ENCODE measurements at places on chromosomes 6 and 20. TPM values are rescaled to one million over a fixed set of nuclear protein-coding genes. Genes with fewer than 3 reads are reported as not detected.
A peak's percentile ranks its signal among the peaks of the same experiment; 100 is the strongest.

The GSTA2 gene
- not detected for total RNA-seq

The NELFE gene
- 95.8 TPM for total RNA-seq

- H3K4me1 ChIP-seq = peaks cover 16% of the 10 kb centered on the region
- no peak overlapping the region for H3K27ac ChIP-seq
- H3K4me3 ChIP-seq = no peak overlapping the region
- no peaks in the 10 kb centered on the region for H3K36me3 ChIP-seq
- no peak for DNase-seq
Observed at GRCh38 chr6:24903681-24904080, 32.1 kb downstream of the RIPOR2 start.

GRCh38 chr6:70381417-70381782 is 31.9 kb upstream of the FAM135A start:
- H3K27me3 ChIP-seq = no peaks in the 10 kb centered on the region
- no peak overlapping the region for H3K4me3 ChIP-seq
- no peak overlapping the region for H3K27ac ChIP-seq
- H3K4me1 ChIP-seq = no peaks in the 10 kb centered on the region
- H3K36me3 ChIP-seq = no peaks in the 10 kb centered on the region

GRCh38 chr6:37952027-37952426 is 132.5 kb downstream of the ZFAND3 start:
- DNase-seq = no peak
- no peak overlapping the region for H3K4me3 ChIP-seq

- H3K4me1 ChIP-seq = peaks cover 31% of the 10 kb centered on the region
- H3K27me3 ChIP-seq = no peaks in the 10 kb centered on the region
- H3K27ac ChIP-seq = no peak overlapping the region
- H3K4me3 ChIP-seq = no peak overlapping the region
- H3K36me3 ChIP-seq = no peaks in the 10 kb centered on the region
- no peak for DNase-seq
Observed at GRCh38 chr6:151808371-151809241, 1.1 kb downstream of the ESR1 start.

- DNase-seq = no peak
- no peaks in the 10 kb centered on the region for H3K36me3 ChIP-seq
- H3K4me1 ChIP-seq = no peaks in the 10 kb centered on the region
- no peak overlapping the region for H3K27ac ChIP-seq
Observed at GRCh38 chr6:21522797-21523456, 70.6 kb upstream of the SOX4 start.

The NRSN2 gene
- 49.6 TPM for total RNA-seq

The TRERF1 gene
- 4.7 TPM for total RNA-seq

DNA sequence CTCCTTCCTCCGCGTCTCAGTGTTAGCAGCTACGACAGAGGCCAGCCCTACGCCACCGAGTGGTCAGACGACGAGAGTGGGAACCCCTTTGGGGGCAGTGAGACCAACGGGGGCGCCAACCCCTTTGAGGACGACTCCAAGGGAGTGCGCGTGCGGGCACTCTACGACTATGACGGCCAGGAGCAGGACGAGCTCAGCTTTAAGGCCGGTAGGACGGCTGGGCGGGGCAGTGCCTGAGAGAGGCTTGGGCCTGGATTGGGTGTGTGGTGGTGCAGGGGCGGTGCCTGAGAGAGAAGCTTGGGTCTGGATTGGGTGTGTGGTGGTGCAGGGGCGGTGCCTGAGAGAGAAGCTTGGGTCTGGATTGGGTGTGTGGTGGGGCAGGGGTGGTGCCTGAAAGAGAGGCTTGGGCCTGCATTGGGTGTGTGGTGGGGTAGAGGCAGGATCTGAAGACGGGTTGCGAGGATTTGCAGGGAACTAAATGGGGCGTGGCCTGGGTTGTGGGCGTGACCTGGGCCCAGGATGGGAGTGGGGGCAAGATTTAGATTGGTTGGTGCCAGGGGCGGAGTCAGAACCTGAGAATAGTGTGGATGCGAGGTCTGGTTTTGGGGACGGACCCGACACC is 24.4 kb downstream of the SPDEF start:
- no peaks in the 10 kb centered on the region for H3K36me3 ChIP-seq
- peak; percentile 92 for DNase-seq
- H3K4me1 ChIP-seq = peaks cover 2% of the 10 kb centered on the region
- H3K4me3 ChIP-seq = no peak overlapping the region

The BPI gene
- total RNA-seq = not detected

The SLC17A2 gene
- not detected for total RNA-seq

DNA sequence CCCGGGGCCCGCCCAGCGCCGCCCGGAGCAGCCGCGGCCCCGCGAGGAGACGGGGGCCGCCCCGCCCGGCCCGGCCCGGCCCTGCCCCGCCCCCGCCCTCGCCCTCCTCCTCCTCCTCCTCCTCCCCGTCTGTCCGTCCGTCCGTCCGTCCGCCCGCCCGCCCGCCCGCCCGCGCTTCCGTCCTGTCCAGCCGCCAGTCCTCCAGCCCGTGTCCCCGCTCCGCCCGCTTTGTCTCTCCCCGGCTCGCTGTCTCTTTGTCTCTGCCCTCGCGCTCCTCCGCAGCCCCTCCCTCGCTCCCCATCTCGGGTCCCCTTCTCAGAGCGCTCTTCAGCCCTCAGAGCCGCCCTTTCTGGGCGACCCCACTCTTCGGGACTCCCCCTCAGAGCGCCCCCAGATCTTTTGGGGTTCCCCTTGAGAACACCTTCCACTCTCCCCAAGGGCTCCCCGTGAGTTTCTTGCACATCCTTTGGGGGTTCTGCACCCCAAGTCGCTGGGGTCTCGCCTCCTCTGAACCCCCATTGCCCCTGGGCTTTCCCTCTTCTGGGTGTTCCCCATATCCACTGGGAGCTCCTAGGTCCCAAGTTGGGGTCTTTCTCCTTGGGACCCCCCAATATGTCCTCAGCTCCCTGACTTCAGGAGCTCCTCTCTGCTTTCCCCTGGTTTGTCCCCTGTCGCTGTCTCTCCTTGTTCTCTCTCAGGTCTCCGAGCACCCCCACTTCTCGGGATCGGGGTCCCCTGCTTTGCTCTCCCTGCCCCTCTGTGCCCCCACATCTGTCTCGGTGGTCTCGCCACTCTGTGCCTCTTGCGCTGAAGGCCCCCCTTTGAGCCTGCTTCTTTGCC is 79.5 kb upstream of the MYL9 start:
- no peak for DNase-seq
- H3K27ac ChIP-seq = peak overlapping the region; percentile 89
- H3K27me3 ChIP-seq = no peaks in the 10 kb centered on the region
- H3K4me3 ChIP-seq = peak overlapping the region; percentile 87
- peaks cover 42% of the 10 kb centered on the region for H3K4me1 ChIP-seq

The MUC21 gene
- not detected for total RNA-seq

GRCh38 chr6:154981079-154981870 is 13.8 kb upstream of the TIAM2 start:
- no peaks in the 10 kb centered on the region for H3K36me3 ChIP-seq
- H3K4me3 ChIP-seq = no peak overlapping the region
- DNase-seq = no peak
- peaks cover 3% of the 10 kb centered on the region for H3K4me1 ChIP-seq
- H3K27me3 ChIP-seq = no peaks in the 10 kb centered on the region

GRCh38 chr20:61047515-61047914 is 204.5 kb upstream of the CDH4 start:
- H3K27ac ChIP-seq = no peak overlapping the region
- H3K36me3 ChIP-seq = no peaks in the 10 kb centered on the region
- H3K4me3 ChIP-seq = no peak overlapping the region
- no peaks in the 10 kb centered on the region for H3K4me1 ChIP-seq
- H3K27me3 ChIP-seq = no peaks in the 10 kb centered on the region
- DNase-seq = no peak

DNA sequence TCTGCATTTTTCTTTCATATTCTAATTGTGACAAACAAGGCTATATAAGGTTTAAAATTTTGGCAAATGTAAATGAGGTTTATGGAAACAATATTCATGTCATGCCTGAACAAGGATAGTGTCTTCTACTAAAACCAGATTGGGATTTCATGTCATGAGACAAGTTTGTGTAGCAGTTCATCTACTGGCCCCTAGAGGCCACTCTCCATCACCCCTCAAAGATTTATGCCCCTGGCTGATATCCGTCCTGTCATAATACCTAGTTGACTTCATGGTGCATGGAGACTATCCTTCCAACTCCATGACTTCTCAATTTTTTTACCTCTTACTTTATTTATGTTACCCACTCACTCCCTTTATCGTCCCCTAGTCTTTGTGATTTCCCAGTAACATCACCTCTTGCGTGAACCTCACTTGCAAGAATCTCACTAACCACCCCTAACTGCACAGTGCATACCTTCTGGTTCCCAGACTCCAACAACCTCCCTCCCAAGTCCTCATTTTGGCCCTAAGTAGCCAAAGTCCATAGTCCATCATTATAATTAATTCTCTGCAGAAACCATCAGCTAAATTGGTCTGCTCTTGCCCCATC is 179.8 kb downstream of the TASP1 start:
- H3K36me3 ChIP-seq = no peaks in the 10 kb centered on the region
- no peak overlapping the region for H3K4me3 ChIP-seq
- H3K4me1 ChIP-seq = no peaks in the 10 kb centered on the region
- no peaks in the 10 kb centered on the region for H3K27me3 ChIP-seq
- DNase-seq = peak; percentile 31

GRCh38 chr6:4885341-4885933 is 109.2 kb downstream of the CDYL start:
- DNase-seq = no peak
- H3K27ac ChIP-seq = no peak overlapping the region
- no peaks in the 10 kb centered on the region for H3K36me3 ChIP-seq
- no peaks in the 10 kb centered on the region for H3K4me1 ChIP-seq
- H3K4me3 ChIP-seq = no peak overlapping the region

The TOX2 gene
- total RNA-seq = 0.88 TPM

DNA sequence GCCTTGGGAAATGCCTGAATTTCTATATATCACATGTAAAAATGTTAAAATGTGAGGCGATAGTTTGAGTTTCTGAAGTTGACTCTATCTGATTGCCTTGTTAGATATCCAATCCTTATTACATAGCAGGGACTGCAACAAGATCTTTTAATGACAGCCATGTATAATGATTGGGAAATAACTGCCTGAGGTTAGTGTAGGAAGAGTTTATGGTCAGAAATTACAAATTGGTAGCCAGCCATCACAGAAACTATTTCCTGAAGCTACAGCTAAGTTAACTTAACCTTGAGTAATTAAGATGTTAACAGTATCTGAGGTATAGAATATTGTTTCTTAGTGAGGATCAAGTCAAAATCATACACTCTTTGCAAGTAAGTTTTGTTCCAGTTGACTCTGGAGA is 41.0 kb downstream of the AKIRIN2 start:
- H3K4me1 ChIP-seq = peaks cover 32% of the 10 kb centered on the region
- H3K4me3 ChIP-seq = no peak overlapping the region
- no peaks in the 10 kb centered on the region for H3K27me3 ChIP-seq
- peaks cover 13% of the 10 kb centered on the region for H3K36me3 ChIP-seq
- peak overlapping the region; percentile 71 for H3K27ac ChIP-seq
- DNase-seq = no peak

GRCh38 chr6:41846666-41847237 is 48.4 kb downstream of the USP49 start:
- H3K27ac ChIP-seq = peak overlapping the region; percentile 19
- no peaks in the 10 kb centered on the region for H3K36me3 ChIP-seq
- no peaks in the 10 kb centered on the region for H3K27me3 ChIP-seq

DNA sequence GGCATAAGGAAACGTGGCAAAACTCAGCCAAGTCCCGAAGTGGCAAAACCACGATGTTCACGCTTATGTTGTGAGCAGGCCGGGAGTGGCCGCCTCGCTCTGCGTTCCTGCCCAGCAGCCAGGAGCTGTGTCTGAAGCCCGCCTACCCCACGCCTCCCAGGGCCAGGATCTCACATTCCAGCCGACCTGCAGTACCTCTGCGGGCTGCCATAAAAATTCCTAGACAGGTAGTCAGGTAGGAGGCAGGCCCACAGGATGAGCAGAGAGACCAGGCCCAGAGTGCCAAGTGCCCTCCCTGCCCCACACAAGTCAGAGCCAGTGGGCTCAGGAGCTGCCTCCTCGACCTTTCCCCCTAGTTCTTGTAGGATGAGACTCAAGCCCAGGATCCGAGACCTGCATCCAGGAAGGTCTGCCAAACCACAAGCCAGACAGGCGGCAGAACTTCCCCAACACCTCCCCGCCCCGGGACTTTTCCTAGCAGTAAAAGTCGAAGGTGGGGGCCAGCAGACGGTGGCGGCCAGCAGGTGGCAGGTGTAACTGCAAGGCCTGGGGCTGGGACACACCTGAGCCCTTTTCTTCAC is 16.7 kb downstream of the PMEPA1 start:
- no peak overlapping the region for H3K4me3 ChIP-seq
- H3K36me3 ChIP-seq = no peaks in the 10 kb centered on the region

The ZC3H12D gene
- under 0.01 TPM for total RNA-seq

- H3K4me1 ChIP-seq = no peaks in the 10 kb centered on the region
- H3K27me3 ChIP-seq = no peaks in the 10 kb centered on the region
- no peaks in the 10 kb centered on the region for H3K36me3 ChIP-seq
- DNase-seq = no peak
- H3K4me3 ChIP-seq = no peak overlapping the region
Observed at GRCh38 chr20:60281295-60281694, 323.1 kb downstream of the CDH26 start.

The TXLNB gene
- total RNA-seq = 0.59 TPM

- H3K4me3 ChIP-seq = no peak overlapping the region
- no peaks in the 10 kb centered on the region for H3K36me3 ChIP-seq
- H3K27ac ChIP-seq = no peak overlapping the region
Observed at GRCh38 chr6:72857791-72858585, 236.1 kb downstream of the KCNQ5 start.

GRCh38 chr6:136251394-136251793 is 1.3 kb upstream of the MTFR2 start:
- peaks cover 19% of the 10 kb centered on the region for H3K4me1 ChIP-seq
- H3K4me3 ChIP-seq = peak overlapping the region; percentile 90
- H3K27ac ChIP-seq = peak overlapping the region; percentile 58
- no peak for DNase-seq
- H3K27me3 ChIP-seq = no peaks in the 10 kb centered on the region
- no peaks in the 10 kb centered on the region for H3K36me3 ChIP-seq

- peaks cover 21% of the 10 kb centered on the region for H3K4me1 ChIP-seq
- H3K36me3 ChIP-seq = no peaks in the 10 kb centered on the region
- H3K4me3 ChIP-seq = peak overlapping the region; percentile 2
- peak; percentile 85 for DNase-seq
- peak overlapping the region; percentile 69 for H3K27ac ChIP-seq
- H3K27me3 ChIP-seq = no peaks in the 10 kb centered on the region
Observed at GRCh38 chr6:7697820-7698623, 27.9 kb upstream of the BMP6 start.

- DNase-seq = no peak
- H3K27me3 ChIP-seq = no peaks in the 10 kb centered on the region
- no peak overlapping the region for H3K4me3 ChIP-seq
- no peak overlapping the region for H3K27ac ChIP-seq
- H3K4me1 ChIP-seq = no peaks in the 10 kb centered on the region
Observed at GRCh38 chr20:16147216-16147615, 426.0 kb downstream of the KIF16B start.
